ENCODE measurements at places on chromosomes 7 and 10.

- no peak for DNase-seq
Measured at GRCh38 chr7:45670227-45670626, 96.1 kb downstream of the ADCY1 start.

GRCh38 chr10:29635711-29636144 is 957 bp upstream of the SVIL start:
- DNase-seq: no peak

- DNase-seq: no peak
Measured at GRCh38 chr10:58480321-58480720, 32.4 kb upstream of the BICC1 start.

DNA sequence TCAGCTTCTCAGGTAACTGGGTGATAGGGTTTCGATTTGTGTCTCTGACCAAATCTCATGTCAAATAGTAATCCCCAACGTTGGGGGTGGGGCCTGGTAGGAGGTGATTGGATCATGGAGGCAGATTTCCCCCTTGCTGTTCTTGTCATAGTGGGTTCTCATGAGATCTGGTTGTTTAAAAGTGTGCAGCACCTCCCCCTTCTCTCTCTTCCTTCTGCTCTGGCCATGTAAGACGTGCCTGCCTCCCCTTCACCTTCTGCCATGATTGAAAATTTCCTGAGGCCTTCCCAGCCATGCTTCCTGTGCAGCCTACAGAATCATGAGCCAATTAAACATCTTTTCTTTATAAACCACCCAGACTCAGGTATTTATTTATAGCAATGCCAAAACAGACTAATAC is 21.9 kb upstream of the SMURF1 start:
- no peak for DNase-seq

DNA sequence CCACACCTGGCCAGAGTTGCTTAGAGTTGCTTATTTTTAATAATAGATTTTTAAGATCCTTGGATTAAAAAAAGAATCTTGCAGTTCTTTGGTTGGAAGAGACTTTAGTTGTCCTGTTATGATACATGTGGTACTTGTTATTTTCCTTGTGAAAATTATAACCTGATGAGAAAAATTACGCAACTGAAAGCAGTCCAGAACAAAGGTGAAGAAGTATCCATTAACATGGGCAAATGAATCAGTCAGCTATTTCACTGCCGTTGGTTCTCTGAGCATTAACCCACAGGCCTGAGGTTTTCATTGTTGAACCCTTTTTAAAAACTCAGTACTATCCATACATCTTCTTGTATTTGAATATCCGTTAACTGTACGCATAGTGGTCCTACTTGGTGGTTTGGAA is 68.2 kb downstream of the GALNT11 start:
- DNase-seq: no peak

GRCh38 chr7:80771523-80771922 is 133.1 kb downstream of the CD36 start:
- DNase-seq: no peak

DNA sequence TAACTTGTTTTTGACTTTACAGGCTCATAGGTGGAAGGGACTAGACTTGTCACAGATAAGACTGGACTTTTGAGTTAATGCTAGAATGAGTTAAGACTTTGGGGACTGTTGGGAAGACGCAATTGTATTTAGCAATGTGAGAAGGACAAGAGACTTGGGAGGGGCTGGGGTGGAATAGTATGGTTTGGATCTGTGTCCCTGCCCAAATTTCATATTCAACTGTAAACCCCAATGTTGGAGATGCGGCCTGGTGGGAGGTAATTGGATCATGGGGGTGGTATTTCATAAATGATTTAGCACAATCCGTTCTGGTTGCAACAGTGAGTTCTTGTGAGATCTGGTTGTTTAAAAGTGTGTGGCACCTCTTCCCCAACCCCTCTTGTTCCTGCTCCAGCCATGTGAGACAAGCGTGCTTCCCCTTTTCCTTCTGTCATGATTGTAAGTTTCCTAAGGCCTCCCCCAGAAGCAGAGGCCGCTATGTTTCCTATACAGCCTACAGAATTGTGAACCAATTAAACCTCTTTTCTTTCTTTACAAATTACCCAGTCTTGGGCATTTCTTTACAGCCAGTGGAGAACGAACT is 22.6 kb downstream of the RNF216 start:
- no peak for DNase-seq

DNA sequence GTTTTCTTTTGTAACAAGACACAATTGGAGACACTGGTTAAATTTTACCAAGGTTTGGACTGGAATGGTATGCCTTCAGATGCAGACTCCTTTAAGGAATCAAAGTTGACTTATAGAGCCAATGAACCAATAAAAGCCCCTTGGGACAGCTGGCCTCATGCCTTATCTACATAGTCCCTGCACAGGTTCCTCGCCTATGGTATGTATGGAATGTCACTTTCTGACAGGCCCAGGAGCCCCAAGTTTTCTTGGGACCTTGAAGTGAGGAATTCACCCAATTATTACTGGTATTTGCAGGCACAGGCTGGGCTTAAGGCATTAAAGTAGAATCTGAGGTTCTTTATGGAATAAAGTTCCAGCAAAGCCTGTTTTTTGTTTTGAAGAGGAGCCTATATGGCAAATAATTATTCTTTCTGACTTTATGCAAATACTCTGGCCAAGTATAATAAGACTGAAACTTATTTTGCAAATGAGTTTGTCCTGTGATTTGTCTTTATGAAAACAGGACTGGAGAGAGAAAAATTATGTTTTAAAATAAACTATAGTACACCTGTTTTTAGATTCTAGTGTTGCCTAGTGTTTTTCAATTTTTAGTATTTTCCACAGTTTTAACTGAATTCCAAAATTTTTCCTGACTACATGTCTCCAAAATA is 24.1 kb upstream of the DNMBP start:
- no peak for DNase-seq

DNA sequence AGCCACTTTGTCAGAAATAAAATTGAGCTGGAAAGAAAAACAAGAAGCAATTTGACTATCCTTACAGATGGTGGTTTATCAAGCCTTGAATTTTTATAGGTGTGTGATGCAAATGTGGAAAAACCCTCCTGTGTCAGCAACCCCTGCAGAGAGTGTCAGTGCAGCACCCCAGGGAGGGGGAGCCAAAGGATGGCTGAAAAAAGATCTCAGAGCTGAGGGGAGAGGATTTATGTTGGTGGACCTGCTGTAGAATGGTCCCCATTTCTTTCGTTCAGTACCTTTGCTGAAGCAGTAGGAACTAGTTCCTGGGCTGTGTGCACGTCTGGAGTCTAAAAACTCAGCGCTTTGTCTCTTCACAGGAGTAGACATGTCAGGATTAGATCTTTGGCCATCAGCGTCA is 239.0 kb downstream of the PHTF2 start:
- DNase-seq: no peak

- DNase-seq: no peak
Measured at GRCh38 chr10:107103174-107104025, 61.1 kb downstream of the SORCS1 start.

GRCh38 chr7:149292462-149292823 is 30.4 kb downstream of the ZNF783 start:
- DNase-seq: no peak

GRCh38 chr10:725786-726185 is 36.3 kb upstream of the DIP2C start:
- DNase-seq: no peak

GRCh38 chr10:112951359-112952281 is 1.6 kb downstream of the TCF7L2 start:
- DNase-seq: no peak

GRCh38 chr10:110843031-110843430 is 28.7 kb upstream of the PDCD4 start:
- DNase-seq: no peak

- DNase-seq: no peak
Measured at GRCh38 chr7:131335639-131336381, 8.1 kb downstream of the MKLN1 start.

DNA sequence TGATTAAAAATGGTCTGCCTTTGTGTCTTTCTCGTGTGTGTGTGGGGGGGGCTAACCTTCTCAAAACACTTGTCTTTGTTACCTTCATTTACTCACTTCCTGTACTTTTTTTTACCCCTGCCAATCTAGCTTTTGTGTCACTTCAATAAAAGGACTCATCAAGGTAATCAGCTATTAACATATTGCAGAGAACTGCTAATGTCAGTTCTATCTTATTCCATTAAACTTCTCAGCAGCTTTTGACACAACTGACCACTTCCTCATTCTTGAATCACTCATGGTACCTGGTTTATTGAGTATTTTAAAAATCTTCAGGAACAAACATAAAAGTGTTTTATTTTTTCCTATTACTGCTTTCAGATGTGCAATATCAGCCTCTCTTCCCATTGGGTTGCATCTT is 59.8 kb downstream of the SLC25A40 start:
- no peak for DNase-seq

GRCh38 chr7:87322912-87323311 is 22.6 kb upstream of the CROT start:
- DNase-seq: no peak

GRCh38 chr7:134533288-134533771 is 6.0 kb downstream of the AKR1B10 start:
- DNase-seq: no peak

DNA sequence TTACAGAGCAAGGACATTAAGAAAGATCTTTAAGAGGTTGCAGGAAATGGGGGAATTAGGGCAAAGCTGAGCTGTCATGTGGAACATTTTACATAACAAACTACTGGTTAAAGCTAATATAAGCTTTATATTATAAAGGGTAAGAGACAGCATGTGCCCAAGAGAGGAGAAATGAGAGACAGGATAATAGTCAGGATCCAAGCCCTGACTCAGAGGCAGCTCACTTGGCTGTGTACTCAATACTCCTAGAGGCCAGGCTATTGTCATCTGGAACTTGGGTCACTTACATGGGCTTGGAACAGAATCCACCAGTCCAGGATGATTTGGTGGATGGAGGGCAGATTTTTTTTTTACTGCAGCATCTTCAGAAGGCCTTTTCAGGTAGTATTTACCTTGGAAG is 418.6 kb upstream of the ZMIZ1 start:
- DNase-seq: no peak

DNA sequence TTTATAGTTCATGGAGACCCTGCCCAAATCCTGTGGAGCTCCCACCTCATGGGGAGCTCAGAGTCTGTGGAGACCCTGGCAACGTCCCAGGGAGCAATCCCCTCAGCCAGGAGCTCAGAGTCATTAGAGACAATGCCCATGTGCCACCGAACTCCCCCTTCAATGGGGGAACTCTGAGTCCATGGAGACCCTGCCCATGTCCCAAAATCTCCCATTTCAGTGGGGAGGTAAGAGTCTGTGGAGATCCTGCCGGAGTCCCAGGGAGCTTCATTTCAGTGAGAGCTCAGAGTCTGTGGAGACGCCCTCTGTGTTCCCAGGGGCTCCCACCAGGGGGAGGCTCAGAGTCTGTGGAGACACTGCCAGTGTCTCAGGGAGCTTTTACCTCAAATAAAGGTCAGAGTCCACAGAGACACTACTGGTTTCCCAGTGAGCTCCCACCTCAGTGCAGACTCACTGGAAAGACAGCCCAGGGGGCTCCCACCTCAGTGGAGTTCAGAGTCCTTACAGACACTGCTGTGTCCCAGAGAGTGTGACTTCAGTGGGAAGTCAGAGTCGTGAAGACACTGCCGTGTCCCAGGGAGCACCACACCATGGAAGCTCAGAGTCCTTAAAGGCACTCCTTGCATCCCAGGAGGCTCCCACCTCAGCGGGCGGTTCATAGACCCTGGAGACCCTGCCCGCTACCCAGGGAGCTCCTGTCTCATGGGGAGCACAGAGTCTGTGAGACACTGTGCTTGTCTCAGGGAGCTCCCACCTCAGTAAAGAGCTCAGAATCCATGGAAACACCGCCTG is 5.0 kb downstream of the MYO1G start:
- no peak for DNase-seq

DNA sequence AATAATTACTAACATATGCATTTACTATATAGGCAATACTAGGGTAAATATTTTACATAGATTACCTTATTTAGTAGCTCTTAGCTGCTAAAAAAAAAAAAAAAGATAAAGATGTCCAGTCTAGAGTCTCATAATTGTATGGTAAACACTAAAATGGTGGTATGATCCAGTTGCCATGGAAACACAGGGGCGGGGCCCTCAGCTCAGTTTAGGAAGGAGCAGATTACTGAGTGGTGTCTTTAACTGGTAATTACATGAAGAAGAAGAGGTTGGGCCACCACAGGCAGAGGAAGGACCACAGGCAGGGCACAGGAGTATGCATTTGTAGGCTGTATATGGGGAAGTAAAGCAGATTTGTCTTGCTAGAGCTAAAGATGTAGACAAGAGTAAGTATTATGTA is 43.7 kb downstream of the ITGB8 start:
- no peak for DNase-seq

DNA sequence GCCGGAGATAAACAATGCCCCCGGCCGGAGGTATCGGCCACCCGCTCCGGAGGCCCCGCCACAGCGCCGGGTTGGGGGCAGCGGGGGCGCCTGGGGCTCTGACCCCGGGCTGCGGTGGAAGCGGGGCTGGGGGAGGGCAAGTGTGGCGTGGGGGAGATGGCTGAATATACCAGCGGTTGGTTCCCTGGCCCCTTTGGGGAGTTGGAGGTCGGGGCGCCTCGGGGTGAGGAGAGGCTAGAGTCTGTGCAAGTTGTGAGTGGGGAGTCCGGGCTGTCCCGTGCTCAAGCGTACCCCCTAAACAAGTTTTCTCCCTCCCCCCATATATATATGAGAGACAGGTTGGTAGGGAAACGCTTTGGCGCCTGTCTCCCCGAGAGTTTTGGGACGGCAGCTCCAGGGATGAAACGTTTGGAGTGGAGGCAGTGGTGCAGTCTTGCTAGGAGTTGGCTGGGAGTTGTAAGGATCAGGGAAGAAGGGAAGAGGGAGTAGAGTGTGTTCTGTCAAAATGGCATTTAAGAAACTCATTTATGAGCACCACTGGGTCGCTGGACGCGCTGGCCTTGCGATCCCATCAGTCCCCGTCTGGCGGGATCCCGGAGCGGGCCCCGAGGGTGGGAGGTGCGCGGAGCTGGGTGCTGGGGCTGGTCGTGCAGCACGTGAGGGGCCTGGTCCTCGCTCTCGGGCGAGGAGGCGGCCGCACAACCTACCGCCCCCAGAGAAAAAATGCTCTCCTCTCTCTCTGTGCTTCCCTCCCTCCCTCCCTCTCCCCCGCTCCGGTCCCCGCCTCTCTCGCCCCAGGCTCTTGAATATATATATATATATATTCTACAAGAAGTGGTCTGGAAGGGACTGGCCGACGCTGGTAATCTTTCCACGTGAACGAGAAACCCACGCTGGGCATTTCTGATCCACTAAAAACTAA is 1.1 kb downstream of the TET1 start:
- no peak for DNase-seq

- DNase-seq: no peak
Measured at GRCh38 chr7:81707966-81708365, 61.9 kb downstream of the HGF start.

- DNase-seq: no peak
Measured at GRCh38 chr7:69858471-69858870, 260.2 kb downstream of the AUTS2 start.
